Dorsolateral prefrontal cortex (tissue), 122 donors: ENCODE measurements at places on chromosomes 5 and 9. TPM values are rescaled to one million over a fixed set of nuclear protein-coding genes. Genes with fewer than 3 reads are reported as not detected.

The UAP1L1 gene
- 24.0 TPM for total RNA-seq

DNA sequence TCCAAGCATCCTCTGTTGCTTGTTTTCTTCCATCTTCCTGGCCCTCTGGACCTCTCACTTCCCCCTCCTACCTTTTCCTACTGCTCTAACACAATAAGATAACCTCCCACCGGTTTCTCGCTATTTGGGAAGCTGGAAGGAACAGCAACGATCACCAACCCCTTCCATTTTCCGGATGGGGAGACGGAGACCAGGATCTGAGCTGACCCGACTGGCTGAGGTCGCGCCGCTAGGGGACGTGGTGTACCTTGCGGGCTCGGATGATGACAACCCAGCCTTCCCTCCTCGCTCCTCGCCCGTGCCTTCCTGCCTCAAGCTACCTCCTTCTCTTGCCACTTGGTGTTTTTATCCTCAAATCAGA, 1.9 kb downstream of the LPAR1 start:
- DNase-seq = peak; percentile 85

DNA sequence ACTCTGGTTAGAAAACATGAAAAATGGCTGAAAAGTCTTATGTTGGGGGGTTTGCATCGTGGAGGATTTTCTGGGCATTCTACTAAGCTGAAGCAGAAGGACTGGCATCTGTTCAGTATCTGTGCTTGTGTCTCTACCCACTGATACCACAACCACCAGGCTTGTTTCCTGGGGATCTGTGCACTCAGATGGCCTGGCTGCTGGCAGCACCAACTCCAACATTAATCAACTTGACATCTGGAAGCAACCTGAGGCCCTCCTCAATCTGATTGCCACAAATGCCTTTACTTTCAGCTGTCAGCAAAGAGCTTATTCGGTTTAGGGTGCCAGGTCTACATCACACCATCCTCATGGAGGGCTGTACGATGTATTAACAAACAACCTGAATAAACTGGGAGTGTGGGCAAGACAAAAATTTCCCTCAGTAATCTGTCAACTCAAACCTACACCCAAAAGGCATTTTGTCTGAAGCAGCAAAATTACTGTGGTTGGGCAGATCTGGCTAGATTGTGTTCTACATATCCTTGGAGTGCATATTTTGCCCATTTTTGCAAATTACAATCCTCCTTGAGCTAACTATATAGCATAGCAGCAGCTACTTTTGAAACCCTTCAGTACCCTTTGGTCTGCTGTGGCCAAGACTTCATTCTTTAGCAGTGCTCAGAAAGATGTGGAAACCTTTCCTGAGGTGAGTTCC, 74.6 kb downstream of the FOXD1 start:
- no peak for DNase-seq

GRCh38 chr9:92740009-92740408, 24.6 kb downstream of the BICD2 start:
- no peak for DNase-seq

- DNase-seq = no peak
Measured at GRCh38 chr5:21646469-21646868, 1206.7 kb downstream of the CDH12 start.

- DNase-seq = no peak
Measured at GRCh38 chr5:4928409-4928808, 211.7 kb upstream of the ADAMTS16 start.

DNA sequence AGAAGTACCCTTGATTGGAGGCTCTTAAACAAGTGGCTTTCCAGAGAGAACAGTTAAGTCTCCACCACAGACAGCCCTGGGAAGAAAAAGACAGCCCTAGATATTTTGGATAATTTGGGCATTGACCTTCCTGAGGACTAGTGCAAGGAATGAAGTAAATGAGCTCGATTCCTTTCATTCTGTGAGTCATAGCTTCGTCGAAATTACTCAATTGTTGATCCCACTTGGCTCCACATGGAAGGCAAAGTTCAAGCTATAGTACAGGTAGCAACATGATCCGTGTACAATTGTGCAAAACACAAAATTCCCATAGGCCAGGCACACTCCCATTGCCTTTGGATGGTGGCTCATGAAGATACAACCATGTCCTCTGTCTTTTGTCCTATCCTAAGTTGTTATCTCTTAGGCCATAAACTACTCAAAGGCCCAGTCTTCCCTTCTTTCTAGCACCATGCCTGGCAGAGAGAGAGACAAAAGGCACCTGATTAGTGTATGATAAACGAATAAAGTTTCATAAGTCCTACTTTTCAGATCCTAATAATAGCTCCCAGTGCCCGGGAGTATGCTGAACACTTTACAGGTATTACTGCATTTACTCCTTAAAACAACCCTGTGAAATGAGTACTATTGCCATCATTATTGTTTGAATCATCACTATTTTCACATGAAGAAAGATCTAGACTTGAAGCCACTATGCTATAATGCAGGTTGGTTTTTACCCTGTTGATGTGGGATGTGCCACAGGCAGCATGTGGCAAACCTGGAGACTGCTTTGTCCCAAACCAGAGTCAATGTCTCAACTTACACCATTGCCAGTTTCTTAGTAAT, 116.7 kb upstream of the RANBP3L start:
- DNase-seq = no peak

DNA sequence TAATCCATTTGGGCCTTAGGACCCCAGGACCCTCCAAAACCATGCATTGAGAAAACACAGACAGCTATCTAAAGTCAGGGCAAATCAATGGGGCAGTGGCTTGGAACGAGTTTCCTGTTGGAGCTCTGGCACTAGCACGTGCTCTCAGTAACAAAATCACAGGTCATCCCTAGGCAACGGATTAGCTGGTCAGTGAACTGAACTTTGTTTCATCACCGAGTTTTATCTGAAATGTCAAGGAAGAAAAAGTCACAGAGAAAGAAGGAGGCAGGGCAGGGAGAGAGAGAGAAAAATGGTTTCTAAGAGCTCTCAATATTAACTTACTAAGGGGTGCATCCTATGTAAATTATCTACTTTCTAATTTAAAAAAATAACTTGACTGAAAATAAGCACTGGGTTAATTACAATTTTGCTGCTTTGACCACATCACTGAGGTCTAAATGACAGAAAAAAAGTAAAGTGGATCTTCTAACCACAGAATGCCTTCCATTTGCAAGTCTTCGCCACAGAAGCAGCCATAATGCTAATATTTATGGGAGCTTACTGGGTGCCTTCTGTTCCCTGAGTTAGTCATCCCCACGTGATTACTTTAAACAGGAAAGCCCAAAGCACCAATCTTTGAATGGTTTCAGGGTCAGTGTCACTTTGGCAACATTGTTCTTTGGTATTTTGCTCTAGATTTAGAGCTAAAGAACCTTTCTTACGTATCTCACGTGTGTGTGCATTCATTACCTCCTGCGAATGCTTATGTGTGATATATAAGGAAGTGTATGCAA, 503.9 kb downstream of the RASEF start:
- DNase-seq = no peak

The PCDHA6 gene
- 8.3 TPM for total RNA-seq

GRCh38 chr9:98860871-98861293, 53.4 kb downstream of the GALNT12 start:
- DNase-seq = peak; percentile 69
